ENCODE measurements at places on chromosomes 6 and 20. TPM values are rescaled to one million over a fixed set of nuclear protein-coding genes. Genes with fewer than 3 reads are reported as not detected.

The MRAP2 gene
- total RNA-seq = 0.67 TPM

- peak; percentile 87 for DNase-seq
Measured at GRCh38 chr6:157756708-157757429, 66.2 kb upstream of the SNX9 start.

DNA sequence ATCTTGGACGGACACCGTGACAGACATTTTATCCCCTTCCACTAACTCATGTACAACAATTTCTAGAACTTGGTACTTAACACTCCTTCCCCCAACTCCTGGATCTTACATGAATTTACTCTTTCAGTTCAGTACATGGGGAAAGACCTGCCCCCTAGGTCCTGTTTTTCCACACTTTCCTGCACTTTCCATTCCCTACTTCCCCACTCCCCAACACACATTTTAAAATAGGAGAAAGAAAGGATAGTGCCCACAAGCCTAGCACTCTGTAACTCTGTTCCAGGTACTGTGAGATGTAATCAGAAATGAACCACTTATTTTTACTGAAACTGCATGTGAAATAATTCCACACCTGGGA is 1.3 kb downstream of the ADGRG6 start:
- DNase-seq = no peak

DNA sequence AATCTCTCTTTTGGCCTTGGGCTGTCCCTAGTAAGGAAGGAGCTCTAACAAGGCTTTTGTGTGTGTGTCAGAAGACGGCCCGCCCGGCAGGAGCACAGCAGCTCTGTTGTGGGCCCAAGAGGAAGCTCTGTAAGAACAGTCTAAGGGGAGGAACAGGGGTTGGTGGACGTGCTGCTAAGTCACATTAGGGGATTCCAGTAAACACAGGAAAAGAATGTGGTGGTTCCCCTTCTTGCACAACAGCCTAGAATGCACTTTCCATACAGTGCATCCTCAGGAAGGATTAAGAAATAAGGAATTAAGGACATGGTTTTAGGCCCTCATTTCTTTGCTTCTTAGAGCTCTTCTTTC is 114.5 kb downstream of the RNF144B start:
- DNase-seq = peak; percentile 41

The CLDN20 gene
- 0.32 TPM for total RNA-seq

DNA sequence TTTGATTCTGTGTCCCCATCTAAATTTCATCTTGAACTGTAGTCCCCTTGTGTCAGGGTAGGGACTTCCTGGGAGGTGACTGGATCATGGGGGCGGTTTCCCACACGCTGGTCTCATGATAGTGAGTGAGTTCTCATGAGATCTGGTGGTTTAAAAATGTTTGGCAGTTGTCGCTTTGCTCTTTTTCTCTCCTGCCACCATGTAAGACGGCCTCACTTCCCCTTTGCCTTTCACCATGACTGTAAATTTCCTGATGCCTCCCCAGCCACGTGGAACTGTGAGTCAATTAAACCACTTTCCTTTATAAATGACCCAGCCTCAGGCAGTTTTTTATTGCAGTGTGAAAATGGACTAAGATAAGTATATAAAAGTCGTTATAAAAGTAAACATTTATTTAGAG is 80.5 kb upstream of the SGK1 start:
- peak; percentile 74 for DNase-seq

The LY6G6C gene
- not detected for total RNA-seq

- DNase-seq = no peak
Measured at GRCh38 chr6:16157909-16158308, 29.0 kb downstream of the MYLIP start.

DNA sequence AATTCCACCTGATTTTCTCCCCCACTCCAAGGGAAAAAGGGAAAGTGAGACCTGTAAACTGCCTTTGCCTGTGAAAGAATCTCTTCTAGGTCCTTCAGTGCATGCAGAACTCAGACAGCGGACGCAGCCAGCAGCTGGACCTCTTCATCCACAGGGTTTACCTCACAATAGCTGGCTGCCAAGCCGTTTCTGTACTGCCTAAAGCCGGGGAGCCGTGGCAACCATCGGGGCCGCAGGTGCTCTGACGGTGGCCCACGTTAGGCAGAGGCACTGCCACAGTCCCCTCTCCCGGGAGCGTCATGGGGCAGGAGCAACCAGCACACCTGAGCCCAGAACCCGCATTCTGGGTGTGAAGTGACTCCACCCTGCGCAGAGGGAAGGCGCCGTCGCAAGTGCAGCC is 206.1 kb downstream of the TTLL2 start:
- DNase-seq = no peak

GRCh38 chr6:33766921-33767907 is 20.5 kb upstream of the IP6K3 start:
- no peak for DNase-seq

The TP53TG5 gene
- total RNA-seq = not detected

The CD2AP gene
- 26.5 TPM for total RNA-seq

DNA sequence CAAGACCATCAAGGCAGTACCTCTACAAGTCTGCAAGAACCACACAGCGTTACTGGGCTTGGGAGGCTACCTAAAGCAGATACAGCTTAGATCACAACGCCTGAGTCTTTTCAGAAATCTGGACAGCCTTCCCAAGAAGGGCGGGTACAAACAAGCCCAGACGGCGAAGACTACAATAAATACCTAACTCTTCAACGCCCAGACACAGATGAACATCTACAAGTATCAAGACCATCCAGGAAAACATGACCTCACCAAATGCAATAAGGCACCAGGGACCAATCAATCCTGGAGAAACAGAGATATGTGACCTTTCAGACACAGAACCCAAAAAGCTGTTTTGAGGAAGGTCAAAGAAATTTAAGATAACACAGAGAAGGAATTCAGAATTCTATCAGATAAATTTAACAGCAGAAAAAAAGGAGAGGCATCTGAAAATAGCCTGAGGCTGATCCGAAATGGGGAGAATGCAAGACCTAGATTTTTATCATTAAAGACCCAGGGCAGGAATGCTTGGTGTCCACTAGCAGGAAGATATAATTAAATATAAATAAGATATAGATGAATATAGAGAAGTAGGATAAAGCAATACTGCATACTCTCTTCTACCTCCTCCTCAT is 131.7 kb upstream of the COL21A1 start:
- DNase-seq = no peak

DNA sequence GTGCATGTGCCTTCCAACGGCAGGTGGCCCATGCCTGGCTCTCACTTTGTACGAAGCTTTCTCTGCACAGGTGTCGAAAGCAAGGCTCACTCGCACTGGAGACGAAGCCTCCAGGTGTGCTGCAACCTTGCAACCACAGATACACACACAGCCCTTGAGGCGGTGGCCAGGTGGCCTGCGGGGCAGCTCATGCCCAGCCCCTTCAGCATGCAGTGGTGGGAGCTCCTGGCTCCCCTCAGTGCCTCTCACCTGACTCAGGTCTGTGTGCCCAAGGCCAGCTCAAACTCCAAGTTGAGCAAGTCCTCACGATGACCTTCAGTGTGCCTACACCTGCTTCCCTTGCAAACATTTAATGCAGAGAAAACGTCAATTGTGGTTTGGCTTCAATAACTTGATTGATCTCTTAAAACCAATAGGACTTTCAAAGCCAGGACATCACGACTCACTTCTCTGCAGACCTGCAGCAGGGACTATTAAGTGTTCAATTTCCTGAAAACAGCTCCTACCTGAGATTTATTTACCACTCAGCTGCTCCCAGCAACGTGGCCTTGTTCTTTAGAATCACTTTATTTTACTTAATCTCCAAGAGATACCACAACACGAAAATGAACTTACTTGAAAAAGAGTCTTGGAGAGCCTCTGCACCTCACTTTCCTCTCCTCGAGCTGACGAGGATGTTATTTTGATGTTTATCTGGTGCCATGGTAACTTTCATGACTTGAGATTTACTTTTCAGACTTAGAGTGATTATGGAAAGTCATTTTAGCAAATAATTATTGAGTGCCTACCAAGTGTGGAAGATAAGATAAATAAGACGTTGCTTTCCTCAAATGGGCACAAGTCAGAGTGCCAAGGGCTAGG is 86.3 kb downstream of the SLC22A23 start:
- no peak for DNase-seq
